ENCODE measurements at places on chromosomes 2 and 18. TPM values are rescaled to one million over a fixed set of nuclear protein-coding genes. Genes with fewer than 3 reads are reported as not detected.

GRCh38 chr2:181066333-181066732 lies 85.9 kb downstream of the UBE2E3 start:
- no peak for DNase-seq

- DNase-seq: no peak
Measured at GRCh38 chr2:54516842-54517241, 60.7 kb downstream of the SPTBN1 start.

POU3F3 gene
- total RNA-seq: not detected

TOGARAM2 gene
- 2.0 TPM for total RNA-seq

- DNase-seq: no peak
Measured at GRCh38 chr2:25743132-25743830, 69.9 kb upstream of the DTNB start.

DNA sequence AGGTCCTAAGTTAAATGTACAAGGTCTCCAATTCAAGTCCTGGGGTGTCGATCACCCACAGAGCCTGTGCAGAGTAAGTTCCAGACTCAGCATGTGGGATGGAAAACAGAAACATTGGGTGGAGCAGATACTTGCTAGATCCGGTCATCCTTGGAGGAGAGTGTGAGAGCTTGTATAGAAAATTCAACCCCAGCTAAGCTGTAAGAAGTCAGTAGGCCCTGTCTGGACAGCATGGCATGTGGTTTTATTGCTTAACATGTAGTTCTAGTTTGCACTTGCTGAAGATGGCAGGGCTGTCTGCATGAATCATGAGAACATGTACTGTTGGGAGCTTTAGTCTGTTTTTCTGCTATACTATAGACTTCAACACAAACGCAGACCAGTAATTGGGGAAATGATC lies 189.6 kb upstream of the RMP24 start:
- DNase-seq: no peak

DNA sequence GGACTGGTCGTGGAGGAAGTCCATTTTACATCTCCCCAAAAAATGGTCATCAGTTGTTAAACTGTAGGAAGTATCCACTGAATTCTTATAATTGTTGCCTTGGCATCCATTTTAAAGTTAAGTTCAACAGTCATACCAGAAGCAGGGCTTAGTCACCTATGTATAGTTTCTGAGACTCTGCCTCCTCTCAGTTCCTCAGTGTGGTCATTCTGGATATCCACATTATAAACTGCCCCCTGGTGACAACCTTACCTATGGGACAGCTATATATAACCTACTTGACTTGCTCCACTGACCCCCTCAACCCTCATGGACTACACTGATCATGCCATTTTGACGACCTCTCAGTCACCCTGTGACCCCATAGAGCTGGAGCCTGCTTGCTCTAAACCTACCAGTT lies 617.0 kb downstream of the LRP1B start:
- no peak for DNase-seq

DNA sequence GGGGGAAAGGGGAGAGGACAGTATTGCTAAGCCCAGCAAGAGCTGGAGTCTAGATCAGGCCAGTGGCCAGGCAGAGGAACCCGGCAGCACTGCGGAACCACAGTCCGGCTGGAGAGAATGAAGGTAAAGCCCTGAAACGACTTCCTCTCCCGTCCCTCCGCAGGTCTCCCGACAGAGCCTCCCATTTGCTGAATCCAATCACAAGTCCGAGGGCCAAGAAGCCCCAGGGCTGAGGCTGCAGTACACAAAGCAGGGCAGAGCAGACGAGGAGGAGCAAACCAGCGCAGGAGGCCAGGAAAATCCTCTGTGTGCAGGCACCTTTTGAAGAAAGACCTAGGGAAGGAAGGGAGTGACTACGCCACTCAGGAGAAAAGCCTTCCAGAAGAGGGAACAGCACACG lies 104.4 kb downstream of the OSBPL1A start:
- DNase-seq: no peak

DNA sequence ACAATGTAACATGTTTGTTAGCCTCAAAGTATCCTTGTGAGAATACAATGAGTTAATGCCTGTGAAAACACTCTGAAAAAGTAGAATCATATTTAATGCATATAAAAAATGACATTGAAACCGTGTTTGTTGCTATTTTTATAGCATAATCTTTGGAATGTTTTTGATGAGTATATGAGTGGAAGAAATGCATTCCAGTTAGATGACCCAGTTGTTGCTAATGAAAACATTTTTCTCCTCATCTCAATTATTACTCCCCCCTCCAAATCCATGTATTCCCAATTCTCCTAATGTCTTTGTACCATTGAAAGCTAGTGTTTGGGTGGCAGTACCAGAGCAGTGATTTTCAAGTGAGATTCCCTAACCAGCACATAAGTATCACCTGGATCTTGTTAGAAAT lies 67.1 kb upstream of the DSEL start:
- DNase-seq: no peak

- peak; percentile 1 for DNase-seq
Measured at GRCh38 chr18:28175930-28176697, 816 bp downstream of the CDH2 start.

DNA sequence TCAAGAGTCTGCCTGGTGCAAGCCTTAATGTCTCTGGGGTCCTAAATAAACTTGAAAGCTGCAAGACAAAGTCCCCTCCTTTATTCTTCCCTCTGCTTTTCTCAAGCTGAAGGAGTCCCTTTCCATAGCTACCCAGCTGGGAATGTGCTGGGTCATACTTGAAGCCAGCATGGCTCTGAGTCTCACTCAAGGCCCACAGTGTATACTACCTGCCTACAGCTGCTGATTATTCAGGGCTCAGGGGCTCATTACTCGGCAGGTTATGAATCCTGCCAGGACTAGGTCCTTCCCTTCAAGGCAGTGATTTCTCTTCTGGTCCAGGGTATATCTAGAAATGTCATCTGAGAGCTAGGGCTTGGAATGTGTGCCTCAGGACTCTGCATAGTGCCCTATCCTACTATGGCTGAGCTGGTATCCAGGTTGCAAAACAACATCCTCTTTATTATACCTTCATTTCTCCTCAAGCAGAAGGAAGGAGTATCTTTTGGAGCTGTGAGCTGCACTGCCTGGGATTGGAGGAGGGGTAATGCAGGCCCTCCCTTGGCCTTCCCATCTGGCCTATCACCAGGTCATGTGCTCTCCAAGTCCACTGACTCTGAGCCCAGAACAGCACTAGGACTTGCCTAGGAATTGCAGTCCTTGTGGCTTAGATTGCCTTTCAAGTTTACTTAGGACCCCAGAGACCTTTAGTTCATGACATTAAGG lies 22.3 kb downstream of the IL1RN start:
- DNase-seq: no peak

GRCh38 chr2:84906900-84907714 lies 1.7 kb downstream of the TMSB10 start:
- DNase-seq: peak; percentile 53

DNA sequence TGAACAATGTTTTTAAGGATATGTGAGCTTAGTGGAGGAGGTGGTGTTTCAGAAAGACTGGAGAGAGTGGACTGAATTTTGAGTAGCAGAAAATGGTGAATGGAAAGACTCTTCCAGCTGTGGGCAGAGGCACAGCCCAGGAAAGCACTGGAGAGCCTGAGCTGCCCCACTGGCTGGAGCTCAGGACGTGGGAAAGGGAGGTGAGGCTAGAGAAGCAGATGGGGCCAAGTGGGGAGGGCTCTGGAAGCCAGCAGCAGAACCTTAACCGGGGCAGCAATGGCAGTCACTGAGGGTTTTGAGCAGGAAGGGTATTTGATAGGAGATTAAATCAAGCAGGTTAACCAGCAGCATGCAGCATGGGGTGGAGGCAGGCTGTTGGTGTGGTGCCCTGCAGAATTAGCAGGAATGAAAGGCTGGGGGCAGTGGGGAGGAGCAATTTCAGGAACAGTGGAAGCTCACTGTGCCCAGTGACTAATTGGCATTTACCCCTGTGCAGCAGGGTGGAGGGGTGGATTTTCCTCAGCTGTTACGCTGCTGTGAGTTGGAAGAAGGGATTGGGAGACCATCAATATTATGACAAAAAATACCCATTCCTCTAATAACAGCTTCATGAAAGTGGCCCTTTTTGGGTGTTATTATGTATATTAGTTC lies 136.2 kb downstream of the CERS6 start:
- DNase-seq: no peak

DNA sequence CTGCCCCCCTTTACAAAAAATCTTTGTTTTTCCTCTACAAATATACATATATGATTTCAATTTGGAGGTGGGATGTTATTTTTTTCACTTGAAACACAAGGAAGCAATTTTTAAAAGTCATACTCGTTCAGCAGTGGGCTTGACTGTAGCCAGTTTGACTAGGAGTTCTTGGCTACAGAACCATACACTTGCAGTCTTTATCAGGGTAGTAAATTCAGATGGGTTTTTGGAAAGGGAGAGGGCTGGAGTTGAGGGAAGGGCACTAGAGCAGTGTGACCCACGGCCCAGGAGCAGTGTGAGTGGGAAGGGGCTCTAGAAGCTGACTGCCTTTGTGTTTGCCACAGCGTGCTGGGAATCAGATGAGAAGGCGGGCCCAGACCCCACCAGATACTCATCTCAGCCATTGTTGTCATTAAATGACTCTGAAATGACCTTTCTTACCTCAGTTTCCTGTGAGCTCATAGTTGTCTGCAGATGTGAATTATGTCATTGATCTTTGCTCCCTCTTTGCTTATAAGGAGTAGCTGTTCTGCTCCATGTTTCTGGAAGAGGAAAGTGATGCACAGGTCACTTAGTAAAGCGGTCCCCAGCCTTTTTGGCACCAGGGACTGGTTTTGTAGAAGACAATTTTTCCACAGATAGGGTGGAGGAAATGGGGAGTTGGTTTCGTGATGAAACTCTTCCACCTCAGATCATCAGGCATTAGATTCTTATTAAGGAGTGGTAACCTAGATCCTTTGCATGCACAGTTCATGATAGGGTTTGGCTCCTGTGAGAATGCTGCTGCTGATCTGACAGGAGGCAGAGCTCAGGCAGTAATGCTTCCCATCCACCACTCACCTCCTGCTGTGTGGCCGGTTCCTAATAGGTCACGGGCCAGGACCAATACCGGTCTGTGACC lies 116.8 kb downstream of the SPTBN1 start:
- peak; percentile 50 for DNase-seq

DNA sequence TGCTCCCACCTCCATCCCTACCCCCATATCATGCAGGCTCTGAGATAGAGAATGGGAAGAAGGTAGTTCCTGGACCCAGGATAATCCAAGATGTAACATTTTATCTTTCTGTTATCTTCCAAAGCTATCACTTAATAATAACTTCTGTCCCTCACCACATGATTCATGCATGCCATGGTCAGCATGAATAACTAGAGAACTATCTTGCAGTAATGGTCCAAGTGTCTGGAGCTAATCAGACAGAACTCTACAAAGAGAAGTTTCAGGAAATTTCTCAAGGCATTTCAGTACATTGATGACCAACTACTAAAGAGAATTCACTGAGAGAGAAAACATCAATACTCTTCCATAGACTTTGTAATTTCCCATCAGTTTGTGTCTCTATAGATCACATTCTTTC lies 1469.7 kb upstream of the PIK3C3 start:
- no peak for DNase-seq

GRCh38 chr2:54809819-54810218 lies 86.4 kb downstream of the EML6 start:
- no peak for DNase-seq

DNA sequence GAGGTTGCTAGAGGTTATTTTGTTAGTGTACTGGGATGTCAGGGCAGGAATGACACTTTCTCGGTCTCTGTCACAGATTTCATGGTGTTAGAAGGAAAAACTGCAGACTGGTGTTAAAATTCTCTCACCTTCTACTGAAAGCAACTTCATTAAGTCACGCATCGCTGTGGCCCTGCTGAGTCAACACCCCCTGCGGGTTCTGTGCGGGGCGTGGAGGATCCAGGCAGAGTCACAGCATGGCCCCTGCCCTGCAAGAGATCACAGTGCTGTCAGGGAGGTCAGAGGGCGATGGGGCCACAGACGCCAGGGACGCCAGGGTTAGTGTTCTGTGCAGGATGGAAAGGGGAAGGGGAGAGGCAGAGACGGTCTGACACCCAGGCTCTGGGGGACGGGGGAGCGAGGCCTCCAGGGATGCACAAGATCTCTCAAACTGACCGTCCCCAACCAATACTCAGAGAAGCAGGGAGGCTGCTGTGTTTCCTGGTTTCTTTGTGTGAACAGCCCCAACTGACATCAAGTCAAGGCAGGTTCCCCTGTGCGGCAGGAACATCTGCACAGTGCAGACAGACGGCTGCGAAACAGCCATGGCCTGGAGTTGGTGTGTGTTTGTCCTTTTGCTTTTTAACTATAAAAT lies 354.9 kb upstream of the SALL3 start:
- no peak for DNase-seq

PHLPP1 gene
- 11.4 TPM for total RNA-seq

GRCh38 chr2:68178954-68179627 lies 21.4 kb downstream of the PNO1 start:
- DNase-seq: no peak

TMEM200C gene
- total RNA-seq: not detected

POTEJ gene
- total RNA-seq: not detected

CDC42EP3 gene
- 18.6 TPM for total RNA-seq

CD8B2 gene
- 4.6 TPM for total RNA-seq

CABLES1 gene
- total RNA-seq: 11.8 TPM

DNA sequence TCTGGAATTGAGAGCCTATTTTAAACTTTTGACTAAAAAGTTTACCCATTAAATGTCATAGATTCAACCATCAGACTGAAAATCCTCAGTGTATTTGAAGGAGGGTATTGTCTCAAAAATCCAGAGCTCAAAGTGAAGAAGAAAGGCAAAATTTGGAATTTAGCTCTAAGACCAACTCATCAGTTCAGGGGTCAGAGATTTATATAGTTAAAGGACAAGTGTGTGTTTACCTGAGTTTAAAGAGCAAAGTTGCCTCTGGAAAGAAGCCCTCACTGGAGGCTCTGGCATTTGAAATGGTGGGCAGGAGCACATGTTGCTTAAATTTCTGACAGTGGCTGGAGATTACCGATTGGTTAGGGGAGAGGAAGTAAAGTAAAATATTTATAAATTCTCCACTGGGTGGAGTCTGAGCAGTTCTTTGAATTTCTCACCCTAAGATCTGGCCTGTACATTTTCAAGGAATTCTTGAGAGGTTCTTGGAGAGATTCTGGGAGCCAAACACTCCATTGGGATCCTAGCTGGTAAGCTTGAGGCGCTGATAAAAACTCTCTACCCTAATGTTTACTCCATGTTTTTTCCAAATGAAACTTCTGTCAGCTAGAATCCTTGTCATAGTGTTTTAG lies at the start of gene KYNU:
TSS of gene KYNU (plus strand) at position 449 of the 623 bp plus-strand sequence. CDS start 7,704 bp downstream, outside the sequence.
- DNase-seq: no peak

DNA sequence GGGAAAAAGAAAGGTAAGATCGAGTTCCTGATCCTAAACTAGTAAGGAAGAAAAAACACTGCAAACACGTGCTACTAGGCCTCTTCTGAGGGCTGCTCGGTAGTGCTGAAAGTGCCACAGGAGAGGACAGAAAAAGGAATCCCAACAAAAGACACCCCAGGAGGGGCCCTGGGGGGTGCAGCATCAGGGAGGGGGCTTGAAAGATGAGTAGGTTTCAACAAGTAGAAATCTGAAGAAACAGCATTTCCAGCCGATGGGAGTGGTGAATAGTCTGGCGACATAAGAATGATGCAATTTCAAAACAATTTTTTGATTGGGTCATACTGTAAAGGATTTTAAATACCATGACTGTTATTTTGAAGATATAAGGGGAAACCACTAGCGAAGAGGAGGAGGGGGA lies 98.6 kb downstream of the NOL10 start:
- DNase-seq: no peak
